ENCODE measurements at places on chromosomes 5 and 9.

- no peak for DNase-seq
Measured at GRCh38 chr5:2722901-2723300, 28.6 kb downstream of the IRX2 start.

DNA sequence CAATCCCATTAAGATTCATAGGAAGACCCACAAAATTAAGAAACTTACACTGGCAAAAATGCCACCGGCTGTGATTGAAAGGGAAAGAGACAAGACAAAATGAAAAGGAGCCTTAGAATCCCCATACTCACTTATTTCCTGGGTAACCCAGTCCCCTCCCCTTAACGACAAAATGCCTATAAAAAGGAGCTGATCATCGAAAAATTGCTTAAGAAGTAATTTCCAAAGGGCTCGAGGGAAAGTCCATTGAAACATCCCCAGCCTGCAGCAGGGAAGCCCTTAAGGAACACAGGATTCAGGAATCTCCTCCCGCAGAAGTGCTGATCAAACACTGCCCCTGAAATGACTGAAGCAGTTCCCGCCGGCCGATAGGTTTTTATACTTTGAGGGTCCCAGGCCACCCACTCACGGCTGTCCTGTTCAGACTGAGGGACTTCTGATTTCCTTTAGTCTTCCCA lies 677 bp upstream of the ZNF79 start:
- no peak for DNase-seq

- DNase-seq = no peak
Measured at GRCh38 chr9:133991214-133991921, 756 bp downstream of the VAV2 start.

DNA sequence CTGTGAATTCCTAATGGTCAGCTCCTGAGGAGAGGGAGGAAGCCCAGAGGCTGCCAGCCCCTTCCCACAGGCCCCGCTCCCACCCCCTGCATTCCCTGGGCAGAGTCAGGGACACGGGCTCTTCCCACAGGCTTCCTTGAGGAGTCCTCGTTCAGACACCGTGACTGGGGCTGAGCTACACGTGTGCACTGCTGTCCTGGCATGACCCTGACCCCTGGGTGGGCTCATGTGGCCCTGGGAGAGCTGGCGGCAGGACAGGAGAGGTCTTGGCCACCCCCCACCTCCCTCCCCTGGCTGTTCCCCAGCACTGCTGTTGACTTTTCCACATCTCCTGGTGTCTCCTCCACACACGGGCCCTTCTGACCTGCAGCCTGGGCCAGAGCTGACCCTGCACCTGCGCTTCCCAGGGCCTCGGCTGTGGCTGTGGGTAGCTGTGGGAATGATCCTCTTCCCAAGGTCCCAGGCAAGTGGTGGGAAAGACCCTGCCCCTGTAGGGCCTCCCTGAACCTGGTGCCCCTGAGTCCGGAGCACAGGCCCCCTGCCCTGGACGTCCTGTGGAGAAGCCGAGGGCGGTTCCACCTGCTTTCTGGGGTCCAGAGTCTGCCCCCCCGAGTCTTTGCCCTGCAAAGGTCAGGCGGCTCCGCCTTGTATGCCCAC lies 56.5 kb upstream of the NKD2 start:
- no peak for DNase-seq

All from CD4-positive, alpha-beta T cell treated with Interleukin-2 at 100 ng/mL for 4 hours (primary cell).